Fibroblast of skin of right quadriceps (primary cell): ENCODE measurements at places on chromosomes 12 and 14.
A peak's percentile ranks its signal among the peaks of the same experiment; 100 is the strongest.

DNA sequence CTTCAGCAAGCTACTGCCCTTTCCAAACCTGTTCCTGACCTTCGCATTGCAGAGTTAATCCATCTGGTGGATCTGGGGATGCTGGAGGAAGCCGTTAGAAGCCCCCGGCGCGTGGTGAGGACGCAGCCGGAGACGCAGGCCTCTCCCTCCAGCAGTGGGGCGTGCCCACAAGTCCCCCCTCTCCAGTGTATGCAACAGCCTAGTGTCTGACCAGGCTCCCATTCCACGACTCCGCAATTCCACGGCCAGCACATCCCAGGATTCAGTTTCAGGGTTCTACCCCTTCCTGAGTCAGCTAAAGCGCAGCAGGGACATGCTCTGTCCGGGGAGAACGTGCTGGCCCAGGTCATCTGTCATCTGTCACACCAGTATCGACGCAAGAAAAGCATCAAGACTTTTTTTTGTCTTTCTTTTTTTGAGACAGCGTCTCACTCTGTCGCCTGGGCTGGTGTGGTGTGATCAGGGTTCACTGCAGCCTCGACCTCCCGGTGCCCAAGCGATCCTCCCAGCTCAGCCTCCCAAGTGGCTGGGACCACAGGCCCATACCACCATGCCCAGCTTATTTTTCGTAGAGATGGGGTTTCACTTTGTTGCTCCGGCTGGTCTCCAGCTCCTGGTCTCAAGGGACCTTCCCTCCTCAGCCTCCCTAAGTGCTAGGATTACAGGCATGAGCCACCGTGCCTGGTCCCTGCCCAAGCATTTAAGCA lies 8.0 kb upstream of the DYNC1H1 start:
- DNase-seq, result no peak

DNA sequence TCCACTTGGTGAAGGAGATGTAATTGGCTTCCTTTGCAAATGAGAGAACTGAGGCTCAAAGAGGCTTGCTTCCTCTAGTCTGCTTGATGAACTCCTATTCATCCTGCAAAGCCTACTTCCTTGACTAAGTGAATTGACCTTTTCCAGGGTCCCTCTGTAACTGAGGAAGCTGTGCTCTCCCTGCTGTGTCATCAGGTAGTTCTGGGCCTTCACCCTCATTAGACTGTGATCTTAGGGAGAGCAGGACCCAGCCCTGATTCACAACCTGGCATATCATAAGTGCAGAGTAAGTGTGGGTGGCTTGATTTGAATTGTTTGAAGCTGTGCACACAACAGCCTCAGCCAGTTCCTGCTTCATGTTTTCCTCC lies 16.3 kb downstream of the ASB2 start:
- no peak for DNase-seq

GRCh38 chr12:31007153-31007495 lies 66.5 kb upstream of the DDX11 start:
- no peak for DNase-seq

- DNase-seq, result no peak
Observed at GRCh38 chr12:130711756-130712155, 4.3 kb downstream of the RIMBP2 start.

- no peak for DNase-seq
Observed at GRCh38 chr14:33444136-33444535, 505.5 kb downstream of the NPAS3 start.

- no peak for DNase-seq
Observed at GRCh38 chr12:58086930-58087329, 145.6 kb downstream of the ATP23 start.

DNA sequence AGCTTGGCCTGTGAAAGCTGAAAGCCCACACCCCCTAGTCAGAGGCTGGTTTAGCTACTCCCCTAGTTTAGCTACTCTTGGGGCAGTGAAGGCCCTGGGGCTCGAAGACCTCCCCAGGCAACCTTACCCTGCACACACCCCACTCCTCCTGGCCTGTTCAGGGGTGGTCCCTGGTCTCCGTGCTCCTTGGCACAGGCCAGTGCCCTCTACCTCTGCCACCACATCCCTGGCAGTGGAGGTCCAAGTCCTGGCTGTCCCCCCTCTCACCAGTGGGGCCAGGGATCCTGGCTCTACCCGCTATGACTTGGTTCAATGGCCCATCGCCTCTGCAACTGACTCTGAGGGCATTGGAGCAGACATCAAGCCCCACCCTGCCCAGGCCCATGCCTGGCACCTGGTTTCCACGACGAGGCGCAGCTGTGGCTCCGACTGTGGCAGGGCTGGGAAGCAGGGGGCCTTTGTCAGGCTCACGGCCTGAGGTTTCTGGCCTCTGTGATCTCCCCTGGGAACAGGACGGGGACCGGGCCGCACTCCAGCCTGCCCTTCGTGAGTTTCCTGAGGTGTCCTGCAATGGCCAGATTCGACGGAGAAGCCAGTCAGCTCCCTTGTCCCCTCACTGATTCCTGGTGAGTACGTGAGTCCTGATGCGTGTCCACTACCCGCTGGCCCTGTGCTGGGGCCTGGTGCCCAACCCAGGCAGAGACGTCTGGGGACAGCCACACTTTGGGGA lies 5.7 kb downstream of the TMEM121 start:
- DNase-seq, result no peak

GRCh38 chr12:115437061-115437567 lies 753.1 kb upstream of the TBX3 start:
- DNase-seq, result no peak

GRCh38 chr12:14460212-14460841 lies 94.8 kb downstream of the ATF7IP start:
- DNase-seq, result no peak

DNA sequence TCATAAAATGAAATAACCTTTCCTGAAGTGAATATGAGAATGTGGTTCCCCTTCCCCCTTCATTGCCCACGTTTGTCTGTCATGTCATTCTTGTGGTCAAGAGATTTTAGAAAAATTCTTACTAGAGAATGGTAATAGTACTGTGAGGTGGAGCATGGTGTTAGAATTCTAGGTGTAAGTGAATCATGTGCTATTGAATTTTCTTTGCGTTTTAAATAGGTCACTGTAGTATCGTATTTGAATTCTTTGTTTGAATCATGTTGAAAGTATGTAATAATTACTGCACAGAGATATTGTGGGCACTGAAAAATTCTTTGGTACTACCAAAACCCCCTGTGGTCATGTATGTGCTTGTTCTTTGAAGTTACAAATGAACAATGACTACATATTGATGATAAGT lies 49.9 kb downstream of the FUT8 start:
- peak; percentile 88 for DNase-seq

GRCh38 chr12:107557026-107557425 lies 128.6 kb upstream of the PWP1 start:
- no peak for DNase-seq

- DNase-seq, result peak; percentile 89
Observed at GRCh38 chr12:46608431-46609272, 217.1 kb downstream of the SLC38A4 start.

- DNase-seq, result peak; percentile 72
Observed at GRCh38 chr12:7729746-7730145, 17.4 kb downstream of the CLEC4C start.

GRCh38 chr14:85516239-85517113 lies 13.5 kb upstream of the FLRT2 start:
- DNase-seq, result peak; percentile 95

DNA sequence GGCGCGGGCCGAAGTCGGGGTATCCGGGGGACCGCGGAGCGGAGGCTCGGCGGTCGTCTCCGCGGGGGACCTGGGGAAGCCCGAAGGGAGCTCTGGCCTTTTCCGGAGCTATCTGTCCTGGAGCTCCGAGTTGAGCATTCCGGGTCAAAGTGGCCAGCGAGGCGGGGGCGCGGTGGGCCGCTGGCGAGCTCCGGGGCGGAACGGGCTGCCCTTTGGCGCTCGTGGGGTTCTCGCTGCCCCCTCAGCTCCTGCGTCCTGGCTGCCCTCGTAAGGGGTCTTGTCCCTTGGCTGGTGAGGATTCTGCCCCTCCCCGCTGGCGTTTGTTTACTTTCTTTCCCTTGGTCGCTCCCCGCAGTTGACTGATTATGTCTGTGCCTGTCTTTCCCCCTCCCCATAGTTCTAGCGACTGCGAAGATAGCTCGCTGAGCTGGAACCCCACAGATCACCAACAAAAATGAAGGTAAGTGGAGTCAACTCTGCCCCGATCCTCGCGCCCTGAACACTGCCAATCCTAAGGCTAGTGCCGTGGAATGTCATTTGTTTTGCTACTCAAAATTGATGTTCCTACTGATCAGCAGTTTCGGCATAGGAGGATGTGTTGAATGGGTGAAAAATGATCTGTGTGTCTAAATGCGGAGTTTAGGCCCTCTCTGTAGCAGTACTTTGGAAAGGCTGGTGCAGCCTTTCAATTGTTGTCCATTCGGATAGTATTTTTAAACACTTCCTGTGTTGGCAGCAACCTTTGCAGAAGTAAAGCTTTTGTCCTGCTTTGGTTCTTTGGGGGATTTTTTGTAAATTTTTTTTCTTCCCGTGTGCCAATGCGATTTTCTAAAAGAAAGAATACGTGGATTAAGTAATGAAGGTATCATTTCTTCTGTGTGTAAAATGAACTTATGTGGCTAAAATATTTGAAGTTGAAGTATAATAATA lies 1.3 kb downstream of the ARID4A start:
- no peak for DNase-seq

DNA sequence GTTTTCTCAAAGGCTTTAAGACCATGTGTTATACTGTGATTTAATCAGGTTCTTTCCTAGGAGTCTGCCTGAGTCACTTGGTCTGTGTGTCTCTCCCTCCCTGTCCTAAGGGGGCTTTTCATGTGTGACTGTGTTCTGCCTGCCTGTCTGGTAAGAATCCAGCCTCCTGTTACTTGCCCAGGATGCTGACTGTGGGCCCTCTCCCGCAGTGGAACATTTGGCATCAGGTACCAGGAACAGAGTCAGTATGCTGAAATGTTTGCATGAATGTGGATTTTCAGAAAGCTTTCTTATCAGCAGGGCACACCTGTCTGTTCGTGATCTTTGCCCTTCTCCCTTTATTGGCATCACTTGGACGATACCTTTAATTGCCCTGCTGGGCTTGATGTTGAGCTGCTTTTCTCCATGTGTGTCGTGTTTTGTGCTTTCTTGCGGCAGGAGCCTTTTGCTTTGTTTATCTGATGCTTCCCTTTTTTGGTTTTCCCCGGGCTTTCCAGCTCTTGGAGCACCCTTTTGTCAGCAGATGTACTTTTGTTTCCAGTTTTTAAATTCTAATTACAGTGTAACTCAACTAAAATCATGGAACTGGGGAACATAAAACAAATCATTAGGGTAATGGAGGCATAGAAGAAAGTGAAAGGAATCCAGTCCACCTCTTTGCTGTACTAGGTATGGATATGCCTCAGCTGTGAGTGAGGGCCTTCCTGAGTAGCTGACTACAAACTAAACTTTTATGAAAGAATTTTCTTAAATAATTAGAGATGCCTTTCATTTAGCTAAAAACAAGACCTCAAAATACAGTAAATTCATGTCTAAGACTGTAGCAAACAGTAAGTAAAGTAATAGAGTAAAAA lies 72.5 kb downstream of the TRAF3 start:
- no peak for DNase-seq

DNA sequence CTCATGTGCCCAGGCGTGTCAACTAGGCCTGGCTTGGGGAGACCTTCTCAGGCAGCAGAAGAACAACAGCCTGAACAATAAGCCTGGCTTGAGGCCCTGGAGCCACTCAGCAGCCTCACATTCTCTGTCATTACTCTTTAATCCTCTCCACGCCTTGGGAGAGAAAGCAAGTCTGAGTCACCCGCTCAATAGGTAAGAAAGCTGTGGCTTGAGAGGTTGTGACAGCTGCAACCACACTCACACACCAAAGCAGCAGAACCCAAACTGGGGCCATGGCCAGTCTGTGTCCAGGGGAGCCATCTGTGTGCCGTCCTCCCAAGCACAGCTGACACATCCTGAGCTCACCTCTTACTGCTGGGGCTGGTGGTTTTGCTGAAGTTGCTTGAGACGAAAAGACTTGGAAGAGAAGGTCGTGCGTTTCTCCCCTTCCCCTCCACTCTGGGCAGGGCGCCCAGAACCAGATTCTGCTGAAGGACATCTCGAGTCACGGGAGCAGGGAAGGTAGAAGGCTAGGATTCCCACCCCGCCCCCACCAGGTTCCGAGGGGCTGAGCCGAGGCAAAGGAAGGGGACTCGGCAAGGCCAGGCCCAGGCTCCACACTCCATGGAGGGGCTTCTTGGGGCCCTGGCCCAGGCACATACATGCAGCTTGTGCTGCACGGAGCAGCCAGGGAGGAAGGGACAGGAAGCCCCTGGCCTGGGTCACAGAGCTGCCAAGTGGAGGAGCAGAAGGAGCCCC lies 5.5 kb downstream of the TMEM63C start:
- peak; percentile 14 for DNase-seq

- DNase-seq, result peak; percentile 80
Observed at GRCh38 chr12:59093073-59093772, 172.9 kb upstream of the LRIG3 start.

DNA sequence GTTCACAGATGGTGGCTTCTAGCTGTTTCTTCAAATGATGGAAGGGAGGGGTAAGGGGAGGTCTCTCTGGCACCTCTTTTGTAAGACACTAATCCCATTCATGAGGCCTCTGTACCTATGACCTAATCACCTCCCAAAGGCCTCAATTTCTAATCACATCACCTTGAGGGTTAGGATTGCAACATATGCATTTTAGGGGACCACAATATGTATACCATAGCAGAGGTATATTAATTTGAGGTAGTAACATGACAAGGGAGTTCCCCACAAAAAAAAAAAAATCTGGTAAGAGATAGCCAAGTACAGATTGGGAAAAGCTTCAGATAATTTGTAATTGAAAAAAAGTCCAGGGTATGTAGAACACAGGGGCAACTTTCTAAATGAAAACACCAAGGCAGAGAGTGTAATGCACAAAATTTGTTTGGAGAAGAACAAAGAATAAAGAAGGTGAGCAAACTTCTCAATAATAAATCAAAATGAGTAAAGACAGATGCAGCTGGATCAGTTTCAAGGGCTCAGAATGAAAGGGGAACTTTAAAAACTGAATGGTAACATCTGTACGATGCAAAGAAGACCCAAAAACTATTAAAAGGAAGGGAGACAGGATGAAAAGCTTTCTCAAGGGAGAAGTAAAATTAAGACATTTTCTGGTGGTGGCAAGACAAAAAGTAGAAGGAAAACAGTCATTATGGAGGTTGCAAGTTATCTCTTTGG lies 125.5 kb upstream of the DCN start:
- DNase-seq, result no peak

GRCh38 chr14:105325716-105326567 lies 11.4 kb downstream of the PACS2 start:
- no peak for DNase-seq
